ENCODE measurements at places on chromosomes 2 and 18.

DNA sequence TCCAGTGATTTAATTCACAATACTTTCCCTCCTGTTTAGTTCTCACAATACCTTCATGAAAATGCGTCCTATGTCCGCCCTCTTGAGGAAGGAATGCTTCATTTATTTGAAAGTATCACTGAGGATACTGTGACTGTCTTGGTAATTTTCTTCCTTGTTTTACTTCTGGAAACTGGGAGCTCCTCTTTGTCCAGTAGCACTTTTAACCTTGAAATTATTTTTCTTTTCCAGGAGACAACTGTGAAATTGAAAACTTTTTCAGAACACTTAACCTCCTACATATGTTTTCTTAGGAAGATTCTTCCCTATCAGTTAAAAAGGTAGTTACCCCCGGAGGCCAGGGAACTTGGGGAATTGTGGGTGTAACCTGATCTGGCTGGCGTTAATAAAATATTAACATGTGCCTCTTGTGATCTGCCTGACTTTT is 58.9 kb upstream of the STON1 start:
- no peak for DNase-seq

DNA sequence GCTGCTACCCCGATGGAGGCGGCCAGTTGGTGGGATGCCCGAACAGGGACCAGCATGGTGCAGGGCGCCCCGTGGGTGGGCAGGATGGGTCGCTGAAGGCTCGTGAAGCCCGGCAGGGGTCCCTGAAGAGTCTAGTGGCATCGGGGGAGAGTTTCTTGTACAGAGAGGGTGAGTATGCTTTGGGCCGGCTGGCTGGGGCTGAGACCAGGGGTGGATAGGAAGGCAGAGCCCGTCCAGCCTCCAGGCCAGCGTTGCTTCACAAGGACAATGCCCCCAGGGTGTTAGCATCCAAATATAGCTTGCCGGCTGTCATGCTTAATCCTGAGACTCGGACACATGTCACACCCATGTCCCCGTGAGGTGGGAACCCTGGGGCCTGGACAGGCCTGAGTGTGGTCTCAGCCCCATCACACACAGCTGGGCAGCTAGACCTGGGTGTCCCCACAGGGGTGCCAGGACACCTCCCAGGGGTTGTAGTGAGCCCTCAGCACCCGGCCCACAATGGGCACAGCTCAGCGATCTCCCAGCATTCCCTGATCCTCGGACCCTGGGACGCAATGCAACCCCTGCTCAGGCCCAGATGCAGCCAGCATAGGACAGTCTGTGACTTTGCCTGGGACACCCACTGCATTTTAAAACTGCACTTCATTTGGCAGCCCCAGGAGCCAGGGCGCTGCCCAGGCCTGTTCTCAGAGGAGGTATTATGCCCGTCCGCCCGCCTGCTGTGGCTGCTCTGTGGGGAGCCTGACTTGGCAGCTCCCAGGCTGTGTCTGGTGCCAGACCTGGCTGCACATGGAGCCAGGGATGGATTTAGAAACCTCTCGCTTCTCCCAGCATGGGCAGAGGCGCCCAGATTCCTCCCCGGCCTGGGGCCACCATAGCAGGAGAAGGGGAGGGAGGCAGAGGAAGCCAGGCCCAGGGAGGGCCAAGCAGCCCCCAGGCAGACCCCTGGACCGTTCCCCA is 36.4 kb downstream of the RAMP1 start:
- no peak for DNase-seq

GRCh38 chr2:96072746-96073145 is 38.0 kb upstream of the GPAT2 start:
- DNase-seq, result no peak

GRCh38 chr2:176665086-176665485 is 395.8 kb downstream of the MTX2 start:
- DNase-seq, result no peak

GRCh38 chr2:239762106-239762505 is 263.0 kb downstream of the NDUFA10 start:
- DNase-seq, result no peak

DNA sequence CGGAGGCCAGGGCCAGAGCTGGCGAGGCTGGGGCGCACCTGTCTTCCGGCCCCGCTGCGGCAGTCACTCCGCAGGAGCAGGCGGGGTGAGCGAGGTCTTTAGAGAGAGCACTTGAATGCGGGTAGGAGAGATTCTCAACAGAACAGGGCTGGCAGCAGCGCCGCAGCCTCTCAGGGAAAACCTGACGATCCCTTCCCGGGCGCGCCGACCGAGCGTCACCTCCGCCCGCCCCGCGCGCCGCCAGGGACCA is 526 bp downstream of the PRKRA start:
- no peak for DNase-seq

DNA sequence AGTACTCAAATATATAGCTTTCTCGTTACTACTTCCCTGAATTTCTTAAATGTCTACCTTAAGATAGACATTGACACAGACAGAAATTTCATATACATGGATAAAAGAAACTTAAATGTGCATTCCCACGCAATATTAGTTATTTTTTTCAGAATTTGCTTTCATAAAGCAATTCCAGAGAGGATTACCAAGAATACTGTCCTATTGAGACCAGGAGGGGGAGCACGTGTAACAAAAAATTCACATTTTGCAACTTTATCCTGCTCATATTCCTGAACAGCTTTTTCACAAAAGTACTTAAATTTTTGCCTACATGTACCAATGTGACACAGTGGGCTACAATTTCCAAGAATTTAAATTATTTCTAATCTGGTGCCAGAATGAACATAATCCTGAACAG is 30.7 kb upstream of the ERCC3 start:
- peak; percentile 3 for DNase-seq

GRCh38 chr18:28045176-28045810 is 131.6 kb downstream of the CDH2 start:
- DNase-seq, result no peak

Data from CD4-positive, alpha-beta T cell treated with Interleukin-15 for 4 hours (primary cell).